ENCODE measurements at places on chromosomes 16 and 17.

DNA sequence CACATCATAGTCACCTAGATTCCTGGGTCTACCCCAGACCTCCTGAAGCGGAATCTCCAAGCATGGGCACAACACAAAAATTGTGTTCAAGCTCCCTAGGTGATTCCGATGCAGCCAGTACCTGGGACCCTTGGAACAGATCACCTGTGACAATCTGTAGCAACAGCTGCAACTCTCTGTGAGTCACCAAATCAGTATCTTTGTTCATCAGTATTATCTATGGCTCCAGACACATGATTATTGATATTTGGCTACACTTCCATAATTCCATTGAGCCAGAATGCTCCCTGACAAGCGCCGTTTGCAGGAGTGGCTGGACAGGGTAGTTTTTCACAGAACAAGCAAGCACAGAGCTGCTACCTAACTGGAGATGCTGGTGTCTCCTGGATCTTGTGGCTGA is 16.2 kb downstream of the SLC6A4 start:
- DNase-seq: no peak

DNA sequence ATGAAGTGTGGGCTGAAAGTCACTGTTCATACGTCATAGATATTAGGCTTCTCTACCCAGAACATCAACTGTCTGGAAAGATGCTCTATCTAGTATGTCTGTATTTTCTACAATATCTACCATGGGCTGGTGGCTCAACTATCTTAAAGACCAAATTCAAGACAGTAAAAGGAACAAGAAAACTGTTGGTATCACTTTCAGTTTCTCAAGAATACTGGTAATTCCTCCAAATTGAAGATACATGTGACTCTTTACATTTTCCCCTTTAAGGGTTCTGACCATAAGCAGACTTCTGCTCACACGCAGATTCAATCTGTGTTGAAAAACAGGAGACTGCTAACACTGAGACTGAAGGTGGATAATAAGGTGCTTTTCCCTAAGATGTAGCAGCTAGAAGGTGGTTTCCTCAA is 24.2 kb downstream of the XPO6 start:
- no peak for DNase-seq

DNA sequence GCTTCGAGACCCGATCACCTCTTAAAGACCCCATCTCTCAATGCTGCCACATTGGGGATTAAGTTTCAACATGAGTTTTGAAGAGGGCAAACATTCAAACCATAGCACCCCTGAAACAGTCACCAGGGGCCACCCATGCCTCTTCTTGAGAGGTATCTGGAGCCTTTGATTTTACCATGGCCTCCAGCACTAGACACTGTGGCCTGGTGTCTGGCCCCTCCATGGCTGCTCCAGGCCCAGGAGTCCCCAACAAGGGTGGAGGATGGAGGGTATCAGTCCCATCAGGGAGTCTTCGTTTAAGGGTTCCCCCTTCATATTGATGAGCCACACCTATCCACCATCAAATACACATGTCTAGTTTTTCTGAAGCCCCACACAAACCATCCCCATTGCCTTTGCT is 66.5 kb upstream of the CDH5 start:
- DNase-seq: no peak

GRCh38 chr17:76432004-76432403 is 20.9 kb downstream of the UBE2O start:
- DNase-seq: no peak

GRCh38 chr17:40100669-40101366 is 429 bp upstream of the NR1D1 start:
- peak; percentile 98 for DNase-seq

DNA sequence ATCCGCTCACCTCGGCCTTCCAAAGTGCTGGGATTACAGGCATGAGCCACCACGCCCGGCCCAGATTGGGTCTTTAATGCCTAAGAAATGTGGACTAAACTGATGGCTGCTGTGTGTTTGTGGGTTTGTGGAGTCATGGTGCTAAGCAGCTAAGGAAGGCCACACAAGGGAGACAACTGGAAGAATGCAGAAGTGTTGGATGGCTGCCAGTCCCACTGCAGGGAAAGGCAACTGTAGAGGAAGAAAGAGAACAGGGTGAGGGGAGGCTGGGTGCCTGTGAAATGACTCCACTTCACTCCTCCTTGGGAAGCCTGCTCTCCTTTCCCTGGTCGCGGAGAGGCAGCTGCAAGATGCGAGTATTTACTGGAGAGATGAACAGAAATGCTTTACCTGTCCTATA is 23.5 kb upstream of the SIAH1 start:
- DNase-seq: peak; percentile 44

DNA sequence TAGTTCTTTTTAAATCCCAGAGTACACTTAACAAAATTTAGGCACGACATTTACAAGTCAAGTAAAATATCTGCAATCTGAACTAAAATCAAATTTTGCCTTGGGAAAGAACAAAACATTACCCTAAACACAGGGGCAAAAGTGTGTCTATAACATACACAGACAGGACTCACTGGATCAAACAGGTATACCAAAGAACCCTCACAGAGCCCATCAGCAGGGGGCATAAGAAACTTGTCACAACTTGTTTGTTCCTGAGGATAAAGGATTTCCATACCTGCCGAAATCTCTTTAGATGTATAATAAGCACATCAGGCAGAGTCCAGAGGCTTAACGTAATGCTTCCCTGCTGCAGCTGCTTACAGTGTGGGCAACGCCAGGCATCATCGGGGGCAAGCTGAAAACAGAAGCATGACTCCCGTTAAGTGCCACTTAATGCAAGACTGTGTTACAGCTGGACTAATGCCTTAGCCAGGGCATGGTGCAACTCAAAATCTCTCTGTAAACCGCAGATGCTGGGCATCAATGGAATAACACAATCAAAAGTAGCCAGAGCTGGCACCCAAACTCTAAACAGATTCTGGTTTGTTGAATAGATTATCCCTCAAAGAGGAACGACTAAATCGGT is 67.0 kb downstream of the USP31 start:
- no peak for DNase-seq
